ENCODE measurements at places on chromosomes 6 and 20. TPM values are rescaled to one million over a fixed set of nuclear protein-coding genes. Genes with fewer than 3 reads are reported as not detected.
A peak's percentile ranks its signal among the peaks of the same experiment; 100 is the strongest.

DNA sequence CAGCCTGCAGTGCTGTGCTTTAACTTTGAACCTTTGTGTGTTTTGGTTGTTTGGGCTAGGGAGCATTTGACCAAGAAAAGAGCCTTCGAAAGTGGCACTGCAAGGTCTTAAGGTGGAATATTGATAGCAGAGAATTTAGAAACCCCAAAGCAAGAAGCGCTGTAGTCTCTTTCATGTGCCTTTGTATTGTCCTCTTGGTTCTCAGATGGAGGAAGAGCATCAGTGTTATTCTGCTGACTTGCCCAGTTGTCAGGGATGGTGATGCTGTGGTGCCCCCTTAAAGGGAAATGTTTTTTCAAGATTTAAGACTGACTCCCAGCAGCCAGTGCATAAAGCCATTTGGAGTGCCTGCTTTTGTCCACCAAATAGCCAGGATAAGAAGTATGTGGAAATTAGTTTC, 102.7 kb upstream of the INSM1 start:
- H3K36me3 ChIP-seq = no peaks in the 10 kb centered on the region
- H3K4me3 ChIP-seq = no peak overlapping the region
- no peak overlapping the region for H3K27ac ChIP-seq
- DNase-seq = no peak

DNA sequence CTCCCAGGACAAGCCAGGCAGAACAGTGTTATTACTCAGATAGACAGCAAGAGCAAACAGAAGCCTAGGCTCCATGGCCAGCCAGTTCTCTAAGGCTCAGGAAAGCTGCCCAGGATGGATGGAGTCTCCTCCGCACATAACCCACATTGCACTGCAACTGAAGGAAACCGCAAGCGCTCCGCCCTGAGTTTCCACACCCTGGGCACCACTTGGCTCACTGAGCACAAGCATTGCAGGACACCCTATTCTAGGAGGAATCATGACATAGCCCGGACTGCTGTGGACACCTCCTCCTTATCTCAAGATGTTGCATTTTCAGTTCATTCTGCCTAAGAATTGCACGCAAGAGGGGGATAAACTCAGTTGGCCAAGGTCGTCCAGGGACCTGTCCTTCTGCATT, 42.9 kb downstream of the LINC00237 start:
- no peak for DNase-seq
- H3K4me1 ChIP-seq = peaks cover 5% of the 10 kb centered on the region
- no peak overlapping the region for H3K27ac ChIP-seq

GRCh38 chr20:22905658-22906057, 129.5 kb upstream of the SSTR4 start:
- H3K27ac ChIP-seq = no peak overlapping the region
- no peaks in the 10 kb centered on the region for H3K36me3 ChIP-seq
- no peak overlapping the region for H3K4me3 ChIP-seq
- peaks cover 5% of the 10 kb centered on the region for H3K4me1 ChIP-seq
- H3K27me3 ChIP-seq = no peaks in the 10 kb centered on the region

DNA sequence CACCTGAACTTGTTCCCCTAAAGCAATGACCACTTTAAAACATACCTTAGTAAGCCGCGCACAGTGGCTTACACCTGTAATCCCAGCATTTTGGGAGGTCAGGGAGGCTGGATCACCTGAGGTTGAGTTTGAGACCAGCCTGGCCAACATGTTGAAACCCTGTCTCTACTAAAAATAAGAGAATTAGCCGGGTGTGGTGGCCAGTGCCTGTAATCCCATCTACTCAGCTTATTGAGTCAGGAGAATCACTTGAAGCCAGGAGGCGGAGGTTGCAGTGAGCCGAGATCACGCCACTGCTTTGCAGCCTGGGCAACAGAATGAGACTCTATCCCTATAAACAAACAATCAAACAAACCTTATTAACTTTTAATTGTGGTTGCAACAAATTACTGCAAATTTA, 1.6 kb upstream of the RAET1E start:
- no peak for DNase-seq
- H3K4me3 ChIP-seq = no peak overlapping the region
- no peaks in the 10 kb centered on the region for H3K36me3 ChIP-seq
- peaks cover 13% of the 10 kb centered on the region for H3K4me1 ChIP-seq
- no peak overlapping the region for H3K27ac ChIP-seq

DNA sequence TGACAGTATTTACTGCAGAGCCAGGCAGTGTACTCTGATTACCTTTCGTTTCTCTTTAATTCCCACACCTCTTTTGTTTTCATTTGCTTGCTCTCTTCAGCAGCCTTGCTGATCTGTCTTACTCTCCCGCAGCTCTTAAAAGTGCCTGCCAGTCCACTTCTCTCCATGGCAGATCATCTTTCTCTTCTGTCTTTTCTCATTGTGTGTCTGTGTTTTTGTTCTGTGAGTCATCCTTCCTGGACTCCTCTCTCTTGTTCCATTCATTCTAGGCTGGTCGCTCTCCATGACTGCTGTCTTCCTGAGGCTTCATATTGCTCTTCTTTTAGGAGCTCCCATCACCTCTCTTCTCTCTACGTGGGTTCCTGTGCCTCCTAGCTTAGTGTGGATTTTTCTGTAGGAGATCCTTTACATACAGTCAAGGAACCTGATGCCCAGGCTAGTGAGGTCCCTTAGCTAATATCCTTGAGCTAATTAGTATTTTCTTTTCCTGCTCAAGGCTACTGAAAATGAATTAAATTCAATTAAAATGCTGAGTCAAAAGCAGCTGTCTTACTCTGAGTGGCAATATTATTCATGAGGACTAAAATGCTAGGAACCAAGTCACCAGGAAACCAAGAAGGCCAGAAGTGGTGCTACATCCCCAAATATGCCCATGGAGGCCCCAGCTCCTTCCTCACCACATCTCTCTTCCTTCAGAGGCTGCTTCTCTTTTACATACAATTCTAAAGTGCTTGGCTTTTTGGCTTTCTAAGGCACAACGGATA, 86.1 kb downstream of the SLX4IP start:
- no peaks in the 10 kb centered on the region for H3K27me3 ChIP-seq
- H3K4me1 ChIP-seq = peaks cover 48% of the 10 kb centered on the region
- H3K27ac ChIP-seq = peak overlapping the region; percentile 7
- no peak overlapping the region for H3K4me3 ChIP-seq
- DNase-seq = no peak
- no peaks in the 10 kb centered on the region for H3K36me3 ChIP-seq

DNA sequence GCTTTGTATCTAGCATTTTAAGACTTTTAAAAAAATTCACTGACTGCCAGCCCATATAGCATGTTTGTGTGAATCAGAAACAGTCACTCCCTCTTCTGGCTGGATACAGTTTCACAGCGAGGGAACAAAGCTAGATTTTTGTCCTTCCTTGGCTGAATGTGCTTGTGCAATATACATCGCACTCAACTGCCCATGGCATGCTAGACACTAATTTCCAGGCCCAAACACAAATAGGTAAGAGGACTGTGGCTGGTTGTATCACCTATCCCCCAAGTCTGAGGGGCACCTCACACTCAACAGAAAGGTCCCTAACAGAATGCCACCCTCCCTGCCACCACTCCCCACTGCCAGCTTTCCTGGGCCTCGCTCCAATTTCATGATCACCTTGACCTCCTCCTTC, 16.2 kb upstream of the BLCAP start:
- no peaks in the 10 kb centered on the region for H3K36me3 ChIP-seq
- H3K27ac ChIP-seq = 0 out of 2 replicates have a peak overlapping the region, but pooled peaks have one; percentile 55
- no peaks in the 10 kb centered on the region for H3K27me3 ChIP-seq
- no peak for DNase-seq
- no peak overlapping the region for H3K4me3 ChIP-seq

DNA sequence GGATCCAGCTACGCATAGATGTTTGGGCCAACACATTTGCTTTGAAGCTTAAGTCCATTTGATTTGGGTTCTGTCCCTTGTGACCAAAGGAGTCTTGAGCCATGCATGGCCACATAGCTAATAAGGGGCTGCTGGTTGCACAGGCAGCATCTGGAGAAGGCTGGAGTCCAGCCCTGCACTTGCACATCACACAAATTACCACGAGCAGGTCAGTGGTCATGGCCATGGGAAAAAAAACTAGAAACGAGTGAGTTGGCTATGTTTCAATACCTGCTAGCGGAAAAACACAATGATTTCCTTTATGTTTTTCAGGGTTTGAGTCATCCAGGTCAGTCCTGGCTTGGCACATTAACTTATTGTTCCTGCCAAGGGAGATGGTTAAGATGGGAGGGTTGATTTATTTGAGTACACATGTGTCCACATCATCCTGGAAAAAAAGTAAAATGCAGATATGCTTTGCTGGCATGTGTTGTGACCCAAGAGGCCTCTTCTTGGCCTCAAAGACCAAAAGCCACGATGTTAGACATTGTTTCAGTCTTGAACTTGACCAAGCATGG, 5.6 kb upstream of the STX16 start:
- H3K4me1 ChIP-seq = peaks cover 15% of the 10 kb centered on the region
- no peak for DNase-seq
- no peak overlapping the region for H3K4me3 ChIP-seq
- no peaks in the 10 kb centered on the region for H3K36me3 ChIP-seq
- H3K27ac ChIP-seq = no peak overlapping the region

DNA sequence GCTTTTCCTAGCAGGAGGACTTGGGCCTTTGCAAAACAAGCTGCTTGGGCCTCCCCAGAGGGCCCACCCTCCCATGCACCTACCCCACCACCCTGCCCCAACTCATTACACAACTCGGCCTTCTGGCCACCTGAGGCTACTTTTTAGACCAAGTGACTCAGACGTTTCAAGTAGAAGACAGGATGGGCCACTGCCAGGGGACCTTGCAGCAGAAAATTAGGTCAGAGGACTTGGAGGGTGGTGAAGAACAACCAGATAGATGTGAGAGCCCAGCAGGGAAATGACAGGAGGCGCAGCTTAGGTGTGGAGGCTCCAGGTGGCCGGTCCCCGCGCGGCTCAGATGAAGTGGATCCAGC, 1.4 kb downstream of the PPP1R3D start:
- H3K4me3 ChIP-seq = peak overlapping the region; percentile 54
- no peak for DNase-seq
- H3K27me3 ChIP-seq = peaks cover 50% of the 10 kb centered on the region

DNA sequence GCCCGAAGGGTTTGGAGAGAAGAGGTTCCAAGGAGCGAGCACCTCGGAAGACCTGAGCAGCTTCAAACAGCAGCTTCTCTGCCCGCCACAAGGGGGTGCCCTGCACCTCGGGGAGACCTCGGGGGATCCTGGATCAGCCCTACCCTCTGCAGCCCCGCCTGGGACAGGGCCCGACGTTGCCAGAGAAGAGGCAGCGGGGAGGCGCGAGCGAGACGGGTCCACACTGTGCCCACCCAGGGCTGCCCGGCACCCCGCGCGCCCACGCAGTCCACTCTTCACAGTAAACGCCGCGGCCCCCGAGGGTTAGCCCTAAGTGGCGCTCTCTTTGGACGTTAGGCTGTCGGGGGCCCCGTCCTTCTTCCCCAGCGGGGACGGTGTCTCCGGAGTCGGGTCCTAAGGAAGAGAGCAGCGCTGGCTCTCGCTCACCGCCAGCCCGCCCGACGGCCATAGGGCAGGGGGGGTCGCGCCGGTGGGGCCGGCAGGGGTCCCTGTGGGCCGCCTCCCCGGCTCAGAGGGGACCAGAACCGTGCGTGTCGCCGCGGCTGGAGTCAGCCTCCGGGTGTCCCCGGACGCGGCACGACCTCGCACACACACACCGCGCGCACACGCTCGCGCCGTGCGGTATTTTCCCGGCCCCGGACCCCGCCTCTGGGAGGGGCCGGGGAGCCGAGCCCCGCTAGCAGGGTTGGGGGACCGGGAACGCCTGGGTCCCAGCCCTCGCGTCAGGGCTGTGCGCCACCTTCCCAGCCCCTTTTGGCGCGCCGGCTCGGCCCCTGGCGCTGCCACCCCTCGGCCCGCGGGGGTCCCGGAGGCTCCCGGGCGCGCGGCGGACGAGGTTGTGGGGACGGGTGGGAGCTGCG, 929 bp downstream of the CDH22 start:
- no peaks in the 10 kb centered on the region for H3K36me3 ChIP-seq
- DNase-seq = peak; percentile 82
- H3K27me3 ChIP-seq = peaks cover 72% of the 10 kb centered on the region
- peak overlapping the region; percentile 52 for H3K4me3 ChIP-seq
- H3K4me1 ChIP-seq = peaks cover 11% of the 10 kb centered on the region

- peaks cover 7% of the 10 kb centered on the region for H3K4me1 ChIP-seq
- H3K27ac ChIP-seq = no peak overlapping the region
- H3K36me3 ChIP-seq = no peaks in the 10 kb centered on the region
- H3K27me3 ChIP-seq = peaks cover 61% of the 10 kb centered on the region
Observed at GRCh38 chr6:122399055-122399347, 451 bp upstream of the HSF2 start.

DNA sequence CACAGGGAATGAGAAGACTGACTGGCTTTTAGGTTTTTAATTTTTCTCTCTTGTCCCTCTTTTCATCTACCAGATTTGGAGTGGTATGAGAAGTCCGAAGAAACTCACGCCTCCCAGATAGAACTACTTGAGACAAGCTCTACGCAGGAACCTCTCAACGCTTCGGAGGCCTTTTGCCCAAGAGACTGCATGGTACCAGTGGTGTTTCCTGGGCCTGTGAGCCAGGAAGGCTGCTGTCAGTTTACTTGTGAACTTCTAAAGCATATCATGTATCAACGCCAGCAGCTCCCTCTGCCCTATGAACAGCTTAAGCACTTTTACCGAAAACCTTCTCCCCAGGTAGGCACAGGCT, 644 bp downstream of the MAD2L1BP start:
- no peak for DNase-seq
- H3K27ac ChIP-seq = peak overlapping the region; percentile 41
- H3K4me3 ChIP-seq = peak overlapping the region; percentile 99
- peaks cover 16% of the 10 kb centered on the region for H3K4me1 ChIP-seq
- H3K27me3 ChIP-seq = no peaks in the 10 kb centered on the region

The IPCEF1 gene
- 1.2 TPM for total RNA-seq

The MEP1A gene
- total RNA-seq = 0.09 TPM

The LY6G5C gene
- total RNA-seq = 0.98 TPM

The ADGRF5 gene
- total RNA-seq = 0.11 TPM

The ZNF133 gene
- total RNA-seq = 13.9 TPM

The SGK2 gene
- total RNA-seq = 0.99 TPM

The PNLDC1 gene
- total RNA-seq = 0.39 TPM

The TSPO2 gene
- total RNA-seq = not detected
